ENCODE measurements at places on chromosomes 5 and 9.

- no peak for DNase-seq
Measured at GRCh38 chr5:85906460-85906859, 711.3 kb upstream of the COX7C start.

- no peak for DNase-seq
Measured at GRCh38 chr5:158769696-158770095, 330.0 kb downstream of the EBF1 start.

DNA sequence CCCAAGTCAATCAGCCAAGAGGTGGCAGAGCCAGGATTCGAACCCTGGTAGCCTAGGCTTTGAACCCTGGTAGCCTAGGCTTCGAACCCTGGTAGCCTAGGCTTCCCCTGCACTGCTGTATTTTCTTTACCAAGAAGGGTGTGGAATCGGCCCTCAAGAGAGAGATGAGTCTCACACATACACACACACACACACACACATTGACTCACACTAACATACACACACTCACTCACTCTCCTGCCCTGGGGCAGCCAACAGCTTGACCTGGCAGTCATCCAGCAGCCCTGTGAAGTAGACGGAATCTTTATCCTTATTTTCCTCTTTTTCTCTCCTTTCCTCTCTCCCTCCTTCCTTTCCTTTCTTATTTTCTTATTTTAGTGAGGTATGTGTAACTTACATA lies 55.4 kb upstream of the RPL26L1 start:
- DNase-seq: peak; percentile 15

DNA sequence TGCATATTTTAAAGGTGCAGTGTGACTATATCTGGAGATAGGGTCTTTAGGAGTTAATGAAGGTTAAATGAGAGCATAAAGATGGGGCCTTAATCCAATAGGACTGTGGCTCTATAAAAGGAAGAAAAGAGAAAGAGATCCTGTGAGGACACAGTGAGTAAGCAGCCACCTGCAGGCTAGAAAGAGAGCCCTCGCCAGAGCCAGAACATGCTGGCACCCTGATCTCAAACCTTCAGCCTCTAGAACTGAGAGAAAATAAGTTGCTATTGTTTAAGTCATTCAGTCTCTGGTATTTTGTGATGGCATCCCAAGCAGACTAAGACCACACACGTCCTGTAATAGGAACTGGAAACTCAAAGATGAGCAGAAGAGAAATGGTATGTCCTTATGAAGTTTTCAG lies 41.0 kb downstream of the RNF180 start:
- DNase-seq: no peak

GRCh38 chr5:173763410-173763809 lies 124.7 kb upstream of the CPEB4 start:
- DNase-seq: no peak

DNA sequence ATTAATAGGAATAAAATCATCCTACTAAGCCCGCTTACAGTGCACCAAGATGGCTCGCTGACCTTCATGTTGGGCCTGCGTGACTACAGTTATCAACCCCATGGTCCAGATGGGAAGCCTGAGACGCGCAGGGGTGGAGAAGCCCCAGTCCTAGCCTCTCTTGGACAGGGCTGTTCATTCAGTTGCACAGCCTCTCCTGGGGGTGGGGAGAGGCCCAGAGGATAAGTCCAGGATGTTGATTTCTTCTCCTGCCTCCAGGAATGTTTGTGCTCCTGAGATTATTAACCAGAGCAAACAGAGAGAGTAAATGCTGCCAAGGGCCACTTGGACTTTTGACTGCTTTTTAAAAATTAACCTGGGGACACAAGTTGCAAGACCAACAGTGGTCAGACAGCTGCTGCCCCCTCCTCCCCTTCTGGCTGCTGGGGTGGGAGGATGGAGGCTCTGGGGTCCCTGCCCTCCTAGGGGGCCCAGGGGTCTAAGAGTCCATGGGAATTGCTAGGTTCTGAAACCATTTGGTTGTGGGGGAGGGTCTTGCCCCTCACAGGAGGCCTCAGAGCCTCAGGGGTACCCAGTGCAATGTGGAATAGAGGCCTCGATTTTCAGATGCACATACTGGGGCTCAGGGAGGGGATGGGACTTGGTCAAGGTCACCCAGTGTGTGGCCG lies 2.8 kb upstream of the AMBP start:
- no peak for DNase-seq

GRCh38 chr5:149839761-149840160 lies 104.8 kb downstream of the PDE6A start:
- DNase-seq: no peak

DNA sequence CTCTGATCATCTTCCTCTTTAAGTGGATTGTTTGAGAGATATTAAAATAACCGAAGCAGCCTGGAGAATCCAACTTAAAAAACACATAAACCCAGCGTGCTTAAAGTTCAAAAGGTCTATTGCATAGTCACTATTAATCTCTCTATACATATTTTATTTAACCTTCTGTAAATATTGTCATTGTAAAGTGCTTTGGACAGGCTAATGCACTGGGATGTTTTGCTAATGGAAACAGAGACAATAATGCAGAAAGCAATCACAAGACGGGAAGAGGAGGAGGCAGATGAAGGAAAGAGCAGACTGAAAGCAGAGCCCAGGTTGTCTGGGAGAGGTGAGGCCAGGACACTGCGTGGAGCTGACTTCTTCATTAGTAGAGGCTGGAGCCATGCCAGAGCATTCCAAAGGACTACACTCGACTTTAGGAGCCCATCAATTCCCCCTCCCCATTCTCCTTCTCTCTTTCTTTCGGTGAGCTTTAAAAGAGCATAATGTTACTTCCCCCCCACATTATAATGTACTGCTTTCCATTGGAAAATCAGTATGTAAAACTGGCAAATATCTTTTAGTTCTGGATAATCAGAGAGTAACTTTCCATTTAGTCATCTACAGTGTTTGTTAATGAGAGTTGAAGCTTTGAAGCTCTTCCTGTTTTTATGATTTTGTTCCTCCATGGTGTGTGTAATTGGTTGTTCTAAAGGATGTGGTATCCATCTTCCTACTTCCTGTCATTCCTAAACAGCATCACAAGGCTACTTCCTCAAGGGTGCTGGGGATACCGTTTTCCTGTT lies 307.3 kb upstream of the MPDZ start:
- peak; percentile 18 for DNase-seq

GRCh38 chr5:150703762-150704161 lies 2.9 kb upstream of the RBM22 start:
- no peak for DNase-seq

- DNase-seq: no peak
Measured at GRCh38 chr9:130713286-130713960, 19.8 kb downstream of the EXOSC2 start.

DNA sequence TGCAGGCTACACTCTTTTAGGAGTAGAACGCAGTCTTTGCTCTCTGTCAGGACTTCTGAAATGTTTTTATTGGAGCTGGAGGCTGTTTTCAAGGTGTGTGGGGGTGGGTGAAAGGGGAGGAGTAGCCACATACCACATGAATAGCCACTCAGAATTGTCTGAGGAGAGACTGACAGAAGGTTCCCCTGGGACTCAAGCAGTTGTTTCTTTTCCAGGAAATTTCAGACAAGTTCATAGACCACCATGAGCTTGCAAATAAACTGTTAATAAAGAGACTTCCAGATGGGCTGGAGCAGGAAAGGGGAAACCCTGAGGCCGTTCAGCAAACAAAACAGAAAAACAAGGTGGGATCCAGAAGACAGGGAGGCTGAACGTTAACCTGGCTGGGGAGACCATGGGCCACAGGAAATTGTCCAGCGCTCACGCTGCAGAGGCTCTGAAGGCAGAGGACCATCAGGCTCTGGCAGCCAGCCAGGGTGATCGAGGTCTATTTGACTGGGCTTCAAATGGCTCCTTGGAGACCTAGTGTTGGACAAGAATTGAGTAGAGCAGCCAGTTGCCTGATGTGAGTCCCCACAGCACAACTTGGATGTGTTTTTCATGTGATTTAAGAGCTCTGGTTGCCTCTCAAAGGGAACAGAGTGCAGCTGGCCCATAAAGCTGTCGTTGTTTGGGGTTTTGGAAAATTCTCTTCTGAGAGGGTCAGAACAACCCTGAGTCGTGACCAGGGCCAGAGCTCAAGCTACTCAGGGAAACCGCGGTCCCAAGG lies 159.2 kb upstream of the RAI14 start:
- DNase-seq: peak; percentile 61

GRCh38 chr9:79360387-79361347 lies 211.1 kb upstream of the TLE4 start:
- no peak for DNase-seq

GRCh38 chr9:13078164-13078563 lies 201.3 kb downstream of the MPDZ start:
- DNase-seq: no peak

DNA sequence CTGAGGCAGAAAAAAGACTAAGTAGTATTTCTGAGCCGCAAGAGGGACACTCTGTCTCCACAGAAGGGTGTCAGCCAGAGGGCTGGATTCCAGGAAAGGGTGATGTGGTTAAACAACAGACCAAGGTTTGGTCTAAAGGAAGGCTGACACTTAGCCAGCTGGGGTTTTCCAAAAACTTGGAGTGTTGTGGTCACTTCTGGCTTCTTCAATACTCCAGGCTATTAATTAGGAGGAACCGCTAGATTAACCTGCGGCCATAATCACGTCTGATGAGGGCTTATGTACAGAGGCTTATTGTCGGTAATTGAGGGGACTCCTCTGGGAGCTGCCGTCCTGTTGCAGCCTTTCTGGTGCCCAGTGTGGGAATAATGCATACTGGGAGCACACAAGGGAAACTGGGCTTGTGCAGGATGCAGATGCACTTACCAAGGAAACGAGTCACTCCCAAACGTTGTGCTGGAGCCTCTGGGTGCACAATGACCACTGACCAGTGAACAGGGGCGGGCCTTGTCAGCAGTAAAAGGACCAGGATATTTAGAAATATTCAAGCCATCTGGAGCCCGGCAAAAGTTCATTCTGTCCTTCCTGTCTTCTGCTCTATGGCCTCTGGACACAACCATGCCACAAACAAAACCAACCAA lies 70.2 kb upstream of the TUT7 start:
- DNase-seq: no peak

DNA sequence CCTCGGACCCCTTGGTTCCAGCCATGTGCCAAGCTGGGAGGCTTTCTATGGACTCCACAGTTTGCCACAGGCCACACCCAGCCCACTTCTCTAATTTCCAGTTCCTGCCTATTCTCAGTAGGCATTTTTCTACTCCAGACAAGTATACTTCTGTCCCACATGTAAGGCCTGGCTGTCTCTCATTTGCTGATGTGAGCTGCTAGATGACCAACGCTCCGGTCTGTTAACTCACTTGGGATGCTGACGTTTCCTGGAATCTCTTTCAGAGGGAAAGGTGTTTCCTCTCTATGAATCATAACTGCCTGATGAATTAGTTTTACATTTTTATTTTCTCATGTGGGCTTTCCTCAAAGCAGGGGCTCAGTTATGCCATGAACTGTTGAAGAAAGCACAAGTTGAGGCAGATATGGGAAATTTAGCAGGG lies 36.3 kb downstream of the ERGIC1 start:
- DNase-seq: no peak

DNA sequence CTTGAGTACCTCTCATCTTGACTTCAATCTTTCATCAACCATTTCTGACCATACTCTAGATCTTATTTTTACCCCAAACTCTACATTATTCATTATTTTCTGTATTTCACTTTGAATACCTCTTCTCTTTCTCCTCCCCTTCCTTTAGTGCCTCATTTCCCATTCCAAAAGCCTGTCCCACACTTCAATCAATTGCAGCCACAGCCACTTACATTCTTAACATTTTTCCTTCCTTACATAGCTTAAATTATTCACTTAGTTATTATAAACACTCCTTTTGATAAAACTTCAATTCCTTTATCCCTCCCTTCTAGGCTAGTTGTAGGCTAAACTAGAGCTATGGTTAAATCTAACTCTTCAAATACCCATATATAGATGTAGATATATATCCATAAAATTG lies 344.0 kb downstream of the PRR16 start:
- no peak for DNase-seq

GRCh38 chr5:111983459-111983858 lies 226.5 kb upstream of the NREP start:
- no peak for DNase-seq

DNA sequence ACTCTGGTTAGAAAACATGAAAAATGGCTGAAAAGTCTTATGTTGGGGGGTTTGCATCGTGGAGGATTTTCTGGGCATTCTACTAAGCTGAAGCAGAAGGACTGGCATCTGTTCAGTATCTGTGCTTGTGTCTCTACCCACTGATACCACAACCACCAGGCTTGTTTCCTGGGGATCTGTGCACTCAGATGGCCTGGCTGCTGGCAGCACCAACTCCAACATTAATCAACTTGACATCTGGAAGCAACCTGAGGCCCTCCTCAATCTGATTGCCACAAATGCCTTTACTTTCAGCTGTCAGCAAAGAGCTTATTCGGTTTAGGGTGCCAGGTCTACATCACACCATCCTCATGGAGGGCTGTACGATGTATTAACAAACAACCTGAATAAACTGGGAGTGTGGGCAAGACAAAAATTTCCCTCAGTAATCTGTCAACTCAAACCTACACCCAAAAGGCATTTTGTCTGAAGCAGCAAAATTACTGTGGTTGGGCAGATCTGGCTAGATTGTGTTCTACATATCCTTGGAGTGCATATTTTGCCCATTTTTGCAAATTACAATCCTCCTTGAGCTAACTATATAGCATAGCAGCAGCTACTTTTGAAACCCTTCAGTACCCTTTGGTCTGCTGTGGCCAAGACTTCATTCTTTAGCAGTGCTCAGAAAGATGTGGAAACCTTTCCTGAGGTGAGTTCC lies 74.6 kb downstream of the FOXD1 start:
- DNase-seq: no peak

DNA sequence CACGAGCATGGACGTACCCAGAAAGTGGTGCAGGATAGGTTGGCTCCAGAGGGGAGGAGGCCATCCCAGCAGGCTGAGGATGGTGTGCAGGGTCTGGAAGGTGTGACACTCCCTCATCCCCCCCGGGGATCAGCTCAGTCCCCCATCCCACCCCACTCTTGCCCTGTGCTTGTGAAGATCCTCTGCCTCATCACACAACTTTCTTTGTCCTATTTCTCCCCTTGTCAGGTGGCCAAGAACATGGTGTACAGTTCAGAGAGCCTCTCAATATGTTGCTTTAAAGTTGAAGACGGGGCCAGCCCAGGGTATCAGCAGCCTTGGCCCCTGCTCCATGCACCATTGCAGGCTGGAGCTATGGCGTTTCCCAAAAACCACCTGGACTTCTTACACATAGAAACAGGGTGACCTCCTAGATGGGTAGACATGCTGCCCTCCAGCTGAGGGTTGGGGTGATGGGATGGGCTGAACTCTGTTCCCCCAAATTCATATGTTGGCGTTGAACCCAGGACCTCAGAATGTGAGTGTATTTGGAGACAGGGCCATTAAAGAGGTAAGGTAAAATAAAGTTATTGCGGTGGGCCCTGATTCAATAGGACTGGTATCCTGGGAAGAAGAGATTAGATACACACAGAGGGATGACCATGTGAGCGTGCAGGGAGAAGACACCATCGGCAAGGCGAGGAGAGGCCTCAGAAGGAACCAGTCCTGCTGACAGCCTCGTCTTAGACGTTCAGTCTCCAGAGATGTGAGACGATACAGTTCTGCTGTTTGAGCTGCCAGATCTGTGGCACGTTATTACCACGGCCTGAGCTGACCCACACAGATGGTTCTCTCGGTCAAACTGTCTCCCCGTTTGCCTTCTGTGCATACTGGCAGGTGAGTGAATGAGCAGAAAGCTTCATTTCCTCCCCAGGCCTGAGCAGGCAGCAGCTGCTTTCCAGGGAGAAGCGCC lies 272.5 kb downstream of the GADD45G start:
- no peak for DNase-seq

All from DMS153 (cell line).